ENCODE measurements at places on chromosomes 5 and 9.

DNA sequence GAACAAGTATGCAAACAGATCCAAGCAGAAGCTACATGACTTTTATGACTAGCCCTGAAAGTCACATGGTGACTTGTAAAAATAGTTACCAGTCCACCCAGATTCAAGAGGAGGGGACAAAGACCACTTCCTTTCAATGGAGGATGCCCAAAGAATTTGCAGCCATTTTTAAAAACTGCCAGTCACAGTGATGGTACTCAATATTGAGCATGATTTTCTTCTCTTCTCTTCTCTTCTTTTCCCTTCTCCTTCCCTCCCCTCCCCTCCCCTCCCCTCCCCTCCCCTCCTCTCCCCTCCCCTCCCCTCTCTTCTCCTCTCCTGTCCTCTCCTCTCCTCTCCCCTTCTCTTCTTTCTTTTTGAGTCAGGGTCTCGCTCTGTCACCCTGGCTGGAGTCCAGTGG is 286.9 kb downstream of the PARP8 start:
- no peak for DNase-seq

DNA sequence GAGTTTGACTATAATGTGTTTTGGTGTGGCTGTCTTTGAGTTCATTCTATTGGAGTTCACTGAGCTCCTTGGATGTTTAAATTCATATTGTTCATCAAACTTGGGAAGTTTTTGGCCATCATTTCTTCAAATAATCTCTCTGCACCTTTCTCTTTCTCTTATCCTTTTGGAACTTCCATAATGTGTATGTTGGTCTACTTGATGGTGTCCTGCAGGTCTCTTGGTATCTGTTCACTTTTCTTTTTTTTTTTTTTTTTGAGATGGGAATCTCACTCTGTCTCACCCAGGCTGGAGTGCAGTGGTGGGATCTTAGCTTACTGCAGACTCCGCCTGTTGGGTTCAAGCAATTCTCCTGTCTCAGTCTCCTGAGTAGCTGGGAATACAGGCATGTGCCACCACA is 27.7 kb downstream of the PKD2L2 start:
- no peak for DNase-seq

GRCh38 chr9:107307331-107307730 is 24.3 kb downstream of the RAD23B start:
- DNase-seq: no peak

DNA sequence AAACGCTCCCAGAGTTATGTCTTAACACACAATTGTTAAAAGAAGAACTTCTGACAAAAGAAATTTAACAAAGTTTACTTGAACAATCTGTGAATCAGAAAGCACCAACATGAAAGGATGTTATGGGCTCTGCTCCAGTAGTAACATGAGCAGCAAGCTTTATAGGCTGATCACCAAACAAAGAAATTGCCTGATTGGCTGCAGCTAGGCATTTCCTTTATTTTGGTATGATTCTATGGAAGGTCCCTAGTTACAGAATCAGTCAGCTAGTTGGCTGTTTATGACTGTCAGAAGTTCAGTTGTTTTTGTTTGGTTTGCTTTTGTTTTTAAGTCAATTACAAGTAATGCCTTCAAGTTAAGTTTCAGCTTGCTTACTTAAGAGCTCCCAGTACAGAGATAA is 102.4 kb upstream of the SMC2 start:
- no peak for DNase-seq

DNA sequence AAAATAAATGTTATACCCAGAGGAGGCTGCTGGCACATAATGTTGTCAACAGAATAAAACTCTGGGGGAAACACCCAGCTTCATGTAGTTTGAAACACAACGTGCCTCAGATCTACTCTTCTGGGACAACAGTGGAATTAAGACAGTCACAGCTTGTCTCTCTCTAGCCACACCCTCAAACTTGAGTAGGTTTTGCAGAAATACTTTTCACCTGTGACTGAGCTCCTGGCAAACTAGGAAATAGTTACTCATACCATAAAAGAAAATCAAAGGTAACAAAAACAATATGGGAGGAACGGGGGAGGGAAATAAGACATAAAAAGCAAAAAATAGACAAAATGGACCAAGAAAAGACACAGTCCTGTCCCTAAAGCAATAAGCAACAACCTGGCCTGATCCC is 14.4 kb downstream of the ELAVL2 start:
- no peak for DNase-seq

DNA sequence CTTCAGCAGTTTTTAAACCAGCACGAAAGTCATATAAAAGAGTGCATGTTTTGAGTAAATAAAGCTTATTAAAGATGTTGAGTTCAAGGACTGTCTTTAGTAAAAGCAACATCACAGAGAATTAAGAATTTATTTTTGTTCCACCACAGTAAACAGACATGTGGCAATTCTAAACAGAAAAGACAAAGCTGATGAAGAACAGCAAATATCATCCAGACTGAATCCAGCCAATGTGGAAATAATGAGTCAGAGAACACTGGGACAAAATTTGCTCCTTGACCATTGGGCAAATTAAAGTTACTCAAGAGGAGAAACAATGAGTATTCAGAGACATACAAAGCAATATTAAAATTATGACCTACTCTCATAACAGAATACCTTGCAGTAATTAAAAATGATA is 28.8 kb downstream of the OR2K2 start:
- DNase-seq: no peak

DNA sequence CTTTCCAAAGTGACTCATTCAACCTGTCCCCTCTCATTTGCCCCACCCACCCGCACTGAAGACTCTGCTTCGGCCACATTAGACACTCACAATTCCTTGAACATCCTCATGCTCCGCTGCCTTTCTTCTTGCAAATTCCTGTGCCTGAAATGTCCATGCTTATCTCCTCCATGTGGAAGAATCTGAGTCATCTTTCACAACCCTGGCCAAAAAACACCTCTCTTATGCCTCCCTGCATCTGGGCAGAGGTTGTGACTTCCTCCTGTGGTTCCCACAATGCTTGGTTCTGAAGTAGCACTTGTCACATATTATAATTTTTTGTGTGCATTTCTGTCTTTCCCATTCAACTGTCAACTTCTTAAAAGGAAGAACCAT is 238.6 kb downstream of the ENC1 start:
- no peak for DNase-seq

DNA sequence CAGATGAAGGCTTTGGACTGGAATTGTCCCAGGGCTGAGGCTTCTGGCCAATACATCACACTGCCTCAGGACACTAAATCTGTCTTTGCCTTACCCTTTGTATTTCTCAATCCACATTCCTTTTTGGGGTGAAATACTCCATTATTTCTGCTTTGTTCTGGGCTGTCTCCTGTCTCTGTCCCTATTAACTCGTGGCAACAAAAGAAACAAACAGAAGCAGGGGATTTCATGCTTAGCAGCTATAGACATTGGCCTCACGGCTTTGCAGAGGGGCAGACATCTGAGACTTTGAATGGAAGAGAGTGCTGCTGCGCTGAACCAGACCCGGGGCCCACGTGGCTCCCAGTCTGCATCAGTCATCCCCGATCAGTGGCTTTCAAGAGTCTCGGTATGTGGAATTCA is 129.7 kb downstream of the ARL15 start:
- no peak for DNase-seq

GRCh38 chr5:173616577-173617118 is at the start of gene BOD1:
BOD1 (minus strand) TSS chr5:173616650; CDS start chr5:173616436, 214 bp downstream.
- peak; percentile 97 for DNase-seq

Data from NCI-H748 treated with DMSO at 0.1 percent for 48 hours (cell line).